ENCODE measurements at places on chromosomes 16 and 17.

DNA sequence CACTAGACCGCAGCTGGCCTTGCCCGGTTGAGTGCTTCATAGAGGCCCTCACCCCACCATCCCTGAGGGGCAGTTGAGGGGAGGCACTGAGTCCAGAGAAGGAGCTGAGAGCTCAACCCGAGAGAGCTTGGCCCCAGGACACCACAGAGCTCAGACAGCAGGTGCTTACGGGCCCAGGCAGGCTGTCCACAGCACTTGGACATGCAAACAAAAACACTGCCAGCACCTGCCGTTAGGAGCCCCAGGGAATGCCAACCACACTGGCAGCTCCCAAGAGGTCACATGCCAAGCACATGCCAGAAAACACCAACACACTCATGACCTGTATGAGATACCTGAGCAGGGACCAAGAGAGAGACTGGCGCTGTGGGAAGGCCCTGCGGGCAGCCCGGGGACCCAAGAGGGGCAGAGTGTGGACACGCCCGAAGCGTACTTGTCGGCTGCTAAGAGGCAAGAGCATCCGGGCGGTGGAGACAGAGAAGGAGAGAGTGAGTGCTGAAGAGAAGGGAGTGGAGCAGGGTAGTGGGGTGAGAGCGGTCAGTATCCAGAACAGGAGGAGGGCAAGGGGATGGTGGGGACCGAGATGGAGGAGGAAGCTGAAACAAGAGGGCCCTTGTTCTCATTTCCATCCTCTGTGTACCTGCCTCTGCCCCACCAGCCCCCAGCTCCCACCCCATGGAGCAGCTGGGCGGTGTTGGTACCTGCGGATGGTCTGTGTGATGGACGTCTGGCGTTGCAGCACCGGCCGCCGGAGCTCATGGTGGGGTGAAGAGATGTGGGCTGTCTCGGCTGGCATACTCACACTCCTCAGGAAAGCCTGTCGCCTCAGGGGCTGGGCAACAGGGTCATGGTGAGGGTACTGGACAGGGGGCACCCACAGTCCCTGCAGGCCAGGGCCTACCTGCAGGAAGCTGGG, 8.2 kb downstream of the RHBDF1 start:
- DNase-seq = no peak

DNA sequence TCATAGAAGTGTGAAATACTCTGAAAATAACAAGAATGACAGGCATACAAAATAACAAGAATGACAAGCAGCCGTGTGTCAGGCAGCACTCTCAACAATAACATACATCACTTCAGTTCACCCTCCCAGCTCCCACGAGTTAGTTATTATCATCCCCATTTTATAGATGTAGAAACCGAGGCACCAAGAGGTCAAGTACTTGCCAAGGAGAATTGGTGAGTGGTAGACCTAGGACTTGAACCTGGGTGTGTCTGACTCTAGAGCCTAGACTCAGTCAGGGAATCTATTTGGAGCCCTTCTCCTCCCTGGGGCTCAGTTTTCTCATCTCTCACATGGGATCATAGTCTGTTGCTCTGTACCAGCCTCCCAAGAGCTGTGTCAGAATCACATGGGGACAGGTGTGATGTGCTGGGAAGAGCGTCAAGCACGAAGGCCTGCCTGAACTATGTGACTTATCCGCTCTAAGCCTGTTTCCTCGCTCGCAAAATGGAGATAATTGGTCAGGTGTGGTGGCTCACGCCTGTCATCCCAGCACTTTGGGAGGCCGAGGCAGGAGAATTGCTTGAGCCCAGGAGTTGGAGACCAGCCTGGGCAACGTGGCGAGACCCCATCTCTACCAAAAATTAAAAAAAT, 19.4 kb upstream of the PHOSPHO1 start:
- no peak for DNase-seq

DNA sequence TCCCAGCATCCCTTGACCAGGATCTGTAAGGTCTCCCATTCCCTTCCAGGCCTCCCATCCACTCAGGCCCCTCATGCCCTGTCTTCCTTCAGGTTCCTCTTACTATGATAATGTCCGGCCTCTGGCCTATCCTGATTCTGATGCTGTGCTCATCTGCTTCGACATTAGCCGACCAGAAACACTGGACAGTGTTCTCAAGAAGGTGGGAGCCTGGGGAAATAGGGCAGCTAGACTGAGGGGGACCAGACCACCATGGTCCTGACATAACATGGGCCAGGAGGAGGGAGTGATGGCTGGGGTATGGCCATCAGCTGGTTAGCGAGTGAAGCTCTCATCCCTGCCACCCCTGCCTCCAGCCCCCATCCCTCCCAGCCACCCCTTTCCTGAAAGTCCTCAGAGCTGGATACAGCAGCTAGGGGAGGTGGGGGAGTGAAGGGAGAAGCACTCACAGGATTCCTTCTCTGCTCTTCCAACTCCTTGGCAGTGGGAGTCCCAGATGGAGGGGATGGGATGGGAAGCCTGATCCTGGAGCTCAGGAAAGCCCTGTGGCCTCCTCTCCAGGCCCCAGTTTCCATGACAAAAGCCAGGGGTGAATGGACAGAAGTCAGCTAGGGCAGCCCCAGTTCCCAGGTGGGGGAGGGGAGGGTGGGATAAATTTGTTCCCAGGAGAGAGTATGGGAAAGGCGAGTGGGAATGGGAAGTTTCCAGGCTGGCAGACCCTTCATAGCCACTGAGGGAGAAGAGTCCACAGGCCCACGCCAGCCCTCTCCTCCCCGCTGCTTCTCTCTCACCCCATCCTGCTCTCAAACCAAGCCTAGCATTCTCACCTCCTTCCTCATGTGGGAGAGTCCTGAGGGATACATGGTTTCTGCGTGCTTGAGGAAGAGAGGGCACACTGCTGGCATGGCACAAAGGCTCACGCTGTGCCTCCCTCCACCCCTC, 2.3 kb downstream of the RND2 start:
- DNase-seq = no peak

- no peak for DNase-seq
Observed at GRCh38 chr16:69204172-69204571, 17.2 kb downstream of the SNTB2 start.

- DNase-seq = no peak
Observed at GRCh38 chr17:279331-279730, 73.3 kb downstream of the RPH3AL start.

DNA sequence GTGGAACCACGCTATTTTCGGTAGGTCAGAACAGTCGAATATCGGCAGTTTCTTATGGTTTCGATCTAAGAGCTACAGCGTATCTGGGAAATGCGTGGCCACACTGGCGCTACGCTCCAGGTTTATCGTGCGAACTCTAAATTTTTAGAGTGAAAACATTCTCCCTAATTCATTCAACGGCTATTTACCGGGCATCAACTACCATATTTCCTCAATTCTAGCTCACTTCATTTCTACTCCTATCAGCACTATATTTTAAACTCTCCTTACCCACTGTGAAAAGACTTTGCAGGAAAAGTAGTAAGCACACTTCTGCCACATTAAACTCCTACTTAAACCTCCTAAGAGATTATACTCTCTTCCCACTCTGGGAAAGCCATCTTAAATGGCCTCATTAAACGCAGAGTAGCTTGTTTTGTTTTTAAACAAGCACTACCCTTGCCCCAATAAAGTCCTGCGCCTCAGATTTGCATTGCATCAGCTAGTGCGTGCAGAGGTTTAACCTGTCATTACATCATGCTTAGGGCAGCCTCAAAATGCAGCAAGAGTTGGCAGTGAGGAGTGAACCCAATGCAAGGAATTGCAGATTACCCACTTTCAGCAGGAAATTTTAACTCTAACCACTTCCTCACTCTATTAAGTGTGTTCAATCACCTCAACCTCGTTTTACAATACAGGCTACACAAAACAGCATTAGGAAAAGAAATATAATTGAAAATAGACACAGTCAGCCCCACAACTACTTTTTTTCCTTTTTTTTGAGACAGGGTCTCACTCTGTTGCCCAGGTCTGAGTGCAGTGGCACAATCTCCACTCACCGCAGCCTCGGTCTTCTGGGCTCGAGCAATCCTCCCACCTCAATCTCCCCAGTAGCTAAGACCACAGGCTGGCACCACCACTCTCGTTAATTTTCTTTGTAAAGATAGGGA, 18.8 kb downstream of the SIAH1 start:
- DNase-seq = peak; percentile 90

GRCh38 chr16:9499941-9500593, 408.6 kb downstream of the HAPSTR1 start:
- no peak for DNase-seq

GRCh38 chr16:85902366-85903155, 3.6 kb downstream of the IRF8 start:
- DNase-seq = no peak

DNA sequence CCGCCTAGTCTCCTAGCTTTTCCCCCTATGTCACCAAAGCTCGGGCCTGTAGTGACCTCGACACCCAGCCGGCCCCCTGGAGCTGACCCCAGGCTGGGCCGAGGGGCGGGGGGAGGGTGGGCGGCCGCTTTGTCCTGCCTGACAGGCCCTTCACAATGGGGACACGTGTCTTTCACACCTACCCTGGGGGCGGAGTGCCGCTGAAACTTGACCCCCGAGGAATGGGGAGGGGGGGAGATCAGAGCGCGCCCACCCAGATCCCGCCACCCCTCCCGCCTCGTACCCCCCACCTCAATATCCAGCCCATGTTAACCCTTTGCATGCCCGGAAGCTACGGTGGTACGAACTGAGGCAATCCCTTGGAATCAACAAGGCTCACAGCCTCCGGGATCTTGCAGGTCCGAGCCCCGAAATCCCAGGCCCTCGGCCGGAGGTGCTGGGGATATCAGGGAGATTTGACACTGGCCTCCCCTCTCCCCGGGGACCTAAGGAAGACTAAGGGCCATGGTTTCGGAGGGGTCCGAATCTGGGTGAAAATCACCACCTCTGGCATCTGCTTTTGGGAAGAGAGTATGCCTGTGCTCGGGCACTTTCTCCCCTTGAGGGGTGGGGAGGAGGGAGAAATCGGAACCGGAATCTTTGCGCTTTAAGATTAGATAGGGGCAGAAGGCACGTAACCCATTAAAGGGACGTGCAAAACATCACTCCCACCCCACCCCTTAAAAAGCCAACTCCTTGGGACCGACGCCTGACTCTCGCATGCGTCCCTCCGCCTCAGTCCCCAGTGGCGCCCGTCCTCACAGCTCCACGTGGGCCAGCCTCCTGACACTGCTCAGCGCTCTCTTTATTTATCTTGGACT, 2.6 kb downstream of the NOG start:
- DNase-seq = peak; percentile 10

- DNase-seq = no peak
Observed at GRCh38 chr16:1045310-1045992, 27.1 kb upstream of the SSTR5 start.

DNA sequence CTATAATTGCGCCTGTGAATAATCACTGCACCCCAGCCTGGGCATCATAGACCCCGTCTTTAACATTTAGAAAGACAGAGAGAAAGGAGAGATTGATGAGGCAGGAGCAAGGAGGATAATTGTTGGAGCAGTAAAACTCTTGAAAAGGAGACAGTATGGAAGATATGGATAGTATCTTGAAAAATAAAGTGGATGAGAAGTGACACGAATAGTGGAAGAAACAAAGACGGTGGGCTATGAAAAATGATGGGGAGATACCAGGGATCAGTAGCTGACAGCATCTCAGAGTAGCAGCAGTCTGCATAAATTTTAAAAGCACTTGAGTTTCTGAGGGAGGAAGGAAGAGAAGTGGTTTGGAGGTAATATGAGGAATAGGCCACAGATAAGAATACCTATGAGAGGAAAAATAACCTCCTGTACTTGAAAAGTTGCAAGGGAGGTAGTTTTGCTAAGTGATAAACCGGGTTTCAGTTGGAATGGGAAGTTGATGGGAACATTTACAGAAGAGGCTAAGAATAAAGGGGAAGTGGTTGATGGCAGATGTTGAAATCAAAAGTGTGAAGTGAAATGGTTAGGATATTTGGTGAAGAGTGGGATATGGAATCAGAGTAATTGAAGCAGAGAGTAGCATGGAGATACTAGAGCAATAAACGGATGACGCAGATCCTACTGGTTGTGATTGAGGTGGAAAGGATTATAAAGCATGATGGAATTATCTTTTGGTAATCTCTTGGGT, 1.8 kb upstream of the PPM1D start:
- no peak for DNase-seq

GRCh38 chr17:65987988-65988387, 203.9 kb downstream of the CEP112 start:
- peak; percentile 48 for DNase-seq

DNA sequence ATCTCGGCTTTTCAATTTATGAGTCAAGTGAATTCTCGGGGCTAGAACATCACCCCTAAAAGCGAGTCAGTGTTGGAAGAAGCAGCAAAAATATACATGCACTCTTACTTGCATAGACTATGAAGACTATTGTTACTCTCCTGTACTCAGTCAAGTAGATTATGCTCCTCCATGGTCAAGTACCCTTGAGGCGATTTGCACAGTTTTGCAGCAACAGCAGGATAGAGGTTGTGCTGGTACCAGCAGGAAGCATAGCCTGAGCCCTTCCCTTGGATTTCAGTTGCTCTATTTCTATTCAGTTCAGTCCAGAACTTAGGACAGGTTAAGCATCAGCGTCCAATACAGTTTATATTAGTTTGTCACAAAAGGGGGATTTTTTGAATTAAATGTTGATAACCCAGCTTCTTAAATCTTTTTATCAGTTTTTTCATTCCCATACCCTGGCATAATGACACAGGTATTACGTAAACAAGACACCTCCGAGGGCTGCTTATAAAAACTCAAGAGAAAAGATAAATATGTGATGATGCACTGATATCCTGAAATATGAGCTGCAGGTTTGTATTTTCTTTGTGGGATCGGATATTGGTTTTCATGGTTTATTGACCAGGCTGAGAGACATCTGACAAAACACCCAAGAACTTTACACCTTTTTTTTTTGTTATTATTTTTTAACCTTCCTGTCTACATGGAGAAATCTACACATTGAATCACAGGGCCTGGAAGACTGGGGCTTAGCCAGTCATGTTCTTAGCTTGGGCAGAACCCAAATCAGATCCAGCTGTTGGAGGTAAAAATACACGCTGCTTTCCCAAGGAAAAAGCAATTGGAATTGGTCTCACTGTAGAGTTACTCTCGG, 144.1 kb downstream of the PITPNC1 start:
- DNase-seq = peak; percentile 24

DNA sequence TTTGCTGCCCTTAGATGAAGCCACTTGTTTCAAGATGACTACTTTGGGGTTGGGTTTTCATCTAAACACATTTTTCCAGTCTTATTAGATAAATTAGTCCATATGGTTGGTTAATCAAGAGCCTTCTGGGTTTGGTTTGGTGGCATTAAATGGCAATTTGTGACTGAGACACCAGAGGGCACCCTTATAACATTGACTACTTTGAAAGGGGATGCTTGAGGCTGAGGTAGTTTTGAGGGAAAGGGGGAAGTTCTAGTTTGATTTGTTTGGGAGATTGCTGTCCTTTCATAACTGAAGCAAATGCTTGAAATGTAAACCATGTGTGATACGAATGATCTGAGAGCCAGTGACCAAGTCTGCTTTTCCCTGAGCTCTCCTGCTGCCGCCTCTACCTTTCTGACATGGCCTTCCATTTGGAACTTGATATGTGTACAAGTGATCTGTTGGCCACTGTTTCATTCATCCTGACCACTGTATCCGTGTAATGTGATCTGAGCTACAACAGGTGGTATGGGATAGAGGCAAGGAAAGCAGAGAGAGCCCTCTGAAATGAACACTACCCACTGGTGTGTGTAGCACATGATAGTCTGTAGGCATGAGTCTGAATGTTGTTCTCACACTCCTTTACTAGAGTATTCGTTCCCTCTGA, 5.8 kb upstream of the RARA start:
- DNase-seq = peak; percentile 82

- DNase-seq = no peak
Observed at GRCh38 chr16:23663918-23664317, 14.8 kb upstream of the PLK1 start.
